ENCODE measurements at places on chromosomes 4 and X.

DNA sequence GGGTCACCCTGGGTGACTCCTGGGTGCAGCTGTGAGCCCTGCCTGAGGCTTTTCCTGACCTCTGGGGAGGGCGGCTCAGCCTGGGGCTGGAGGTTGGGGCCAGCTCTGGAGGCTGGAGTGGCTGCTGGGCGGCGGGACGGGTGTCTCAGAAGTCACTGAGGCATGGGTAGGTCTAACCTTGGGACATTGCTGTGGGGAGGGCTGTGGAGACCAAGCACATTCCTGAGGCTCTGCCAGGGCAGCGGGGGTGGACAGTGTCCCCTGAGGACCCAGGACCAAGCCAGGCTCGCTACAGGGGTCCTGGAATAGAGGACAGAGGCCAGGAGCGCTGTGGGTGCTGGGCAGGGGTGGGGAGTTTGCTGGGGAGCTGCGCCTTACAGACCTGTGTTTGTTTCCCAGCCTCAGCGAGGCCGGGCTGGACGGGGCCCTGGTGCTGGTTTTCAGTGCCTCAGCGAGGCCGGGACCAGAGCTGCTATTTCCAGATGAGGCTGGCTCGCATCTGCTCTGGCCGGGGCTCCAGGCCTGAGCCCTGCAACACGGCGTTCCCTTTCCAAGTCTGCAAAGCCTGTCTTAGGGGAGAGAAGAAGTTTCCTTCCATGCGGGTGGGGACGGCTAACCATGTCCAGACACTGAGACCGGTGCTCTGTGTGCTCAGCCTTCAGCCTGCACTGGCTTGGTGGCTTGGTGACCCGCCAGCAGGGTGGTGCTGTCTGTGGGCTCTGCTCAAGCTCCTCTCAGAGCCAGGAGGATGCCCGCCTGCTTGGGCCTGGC lies 3.0 kb upstream of the SLC25A6 start:
- DNase-seq: no peak

DNA sequence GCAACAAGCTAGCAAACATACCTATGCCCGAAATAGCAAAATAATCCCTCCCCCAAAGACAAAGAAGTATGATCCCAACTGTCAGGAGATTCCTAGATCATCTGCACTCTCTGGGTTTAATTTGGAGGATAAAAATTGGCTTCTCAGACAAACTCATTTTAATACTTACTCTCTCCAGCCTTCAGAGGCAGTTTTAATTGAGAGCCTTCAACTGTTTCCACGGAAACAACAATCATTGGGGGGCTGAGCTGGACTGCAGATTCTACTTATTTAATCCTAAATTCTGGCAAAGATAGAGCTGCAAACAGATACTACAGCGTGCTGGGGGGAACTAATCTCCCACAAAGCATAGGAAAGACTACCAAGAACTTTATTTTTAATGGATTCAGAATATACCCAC lies 168.2 kb downstream of the TSPAN5 start:
- DNase-seq: no peak

GRCh38 chr4:129014566-129015509 lies 78.5 kb downstream of the SCLT1 start:
- peak; percentile 2 for DNase-seq

DNA sequence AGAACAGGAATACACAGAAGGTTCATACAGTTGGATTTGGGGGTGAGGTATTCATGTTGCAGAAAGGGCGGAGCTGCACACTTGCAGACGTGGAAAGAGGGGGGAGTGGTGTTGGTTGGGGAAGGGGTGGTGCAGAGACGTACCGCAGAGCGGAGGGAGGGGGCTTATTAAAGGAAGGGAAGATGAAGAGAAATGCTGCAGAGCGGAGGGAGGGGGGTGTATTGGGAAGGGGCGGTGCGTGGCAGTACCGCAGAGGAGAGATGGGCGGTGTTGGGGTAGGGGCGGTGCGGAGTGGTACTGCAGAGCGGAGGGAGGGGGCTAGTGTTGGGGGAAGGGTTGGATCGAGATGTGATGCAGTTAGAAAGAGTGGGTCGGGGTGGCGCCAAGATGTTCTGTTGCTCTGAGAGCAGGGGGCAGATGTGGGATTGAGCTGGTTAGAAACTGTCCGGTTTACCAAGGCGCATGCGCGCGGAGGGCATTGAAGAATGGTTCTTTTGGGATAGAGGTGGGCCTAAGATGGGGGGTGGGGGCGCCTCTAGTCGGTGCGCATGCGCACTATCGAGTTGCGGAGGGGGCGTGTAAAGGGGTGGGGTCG lies 900 bp downstream of the TRO start:
- peak; percentile 31 for DNase-seq

- DNase-seq: no peak
These were observed 273.5 kb downstream of the TMA16 start for GRCh38 chr4:163768014-163768413.

- DNase-seq: no peak
These were observed 19.3 kb downstream of the RASSF6 start for GRCh38 chr4:73600954-73601353.

- DNase-seq: no peak
These were observed 23.5 kb downstream of the OTC start for GRCh38 chrX:38375891-38376290.

- DNase-seq: no peak
These were observed 121.0 kb downstream of the PCDH10 start for GRCh38 chr4:133270021-133270570.

- no peak for DNase-seq
These were observed 68.3 kb upstream of the RBPJ start for GRCh38 chr4:26252349-26253025.

DNA sequence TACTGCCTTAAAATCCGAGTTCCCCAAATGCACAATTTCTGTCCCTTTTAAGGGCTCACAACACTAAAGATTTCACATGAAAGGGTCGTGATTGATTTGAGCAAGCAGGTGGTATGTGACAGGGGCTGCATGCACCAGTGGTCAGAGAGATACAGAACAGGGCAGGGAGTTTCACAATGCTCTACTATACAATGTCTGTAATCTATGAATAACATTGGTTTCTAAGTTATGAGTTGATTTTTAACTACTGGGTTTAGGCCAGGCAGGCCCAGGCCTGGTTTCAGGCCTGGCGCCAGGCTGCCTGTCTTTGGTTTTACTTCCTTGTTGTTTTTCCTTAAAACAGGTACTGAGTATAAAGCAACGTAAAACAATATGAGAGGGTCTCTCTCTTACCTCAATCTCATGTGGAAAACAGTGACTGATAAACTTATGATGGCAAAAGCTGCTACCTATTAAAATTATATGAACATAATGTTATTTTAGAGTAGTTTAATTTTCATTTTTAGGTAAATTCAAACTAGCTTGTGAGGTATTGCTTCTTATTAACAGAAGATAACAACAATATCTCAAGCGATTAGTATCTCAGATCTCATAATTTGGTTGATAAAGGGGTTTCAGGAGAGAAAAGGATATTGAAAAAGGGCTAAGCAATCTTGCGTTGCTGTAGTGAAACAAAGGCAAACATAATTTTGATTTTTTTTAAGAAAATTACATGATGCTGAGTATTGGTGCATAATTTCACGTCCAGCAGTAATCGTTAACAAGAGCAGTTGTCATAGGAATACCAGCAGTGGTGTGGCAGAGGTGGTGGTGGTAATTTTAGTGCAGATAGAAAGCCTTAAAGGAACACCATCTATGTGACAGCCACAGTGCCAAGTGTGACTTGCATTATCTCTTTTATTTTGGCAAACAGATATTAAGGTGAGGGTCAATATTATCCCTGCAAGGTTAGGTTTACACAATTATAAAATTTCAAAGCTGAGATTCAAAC lies 944.4 kb upstream of the GRID2 start:
- no peak for DNase-seq

GRCh38 chr4:184280591-184281071 lies 63.0 kb upstream of the ENPP6 start:
- no peak for DNase-seq

Measured in non-pigmented ciliary epithelial cell (primary cell).